Esophagus squamous epithelium (tissue), 5 donors: ENCODE measurements at places on chromosomes 11 and 22.
A peak's percentile ranks its signal among the peaks of the same experiment; 100 is the strongest.

DNA sequence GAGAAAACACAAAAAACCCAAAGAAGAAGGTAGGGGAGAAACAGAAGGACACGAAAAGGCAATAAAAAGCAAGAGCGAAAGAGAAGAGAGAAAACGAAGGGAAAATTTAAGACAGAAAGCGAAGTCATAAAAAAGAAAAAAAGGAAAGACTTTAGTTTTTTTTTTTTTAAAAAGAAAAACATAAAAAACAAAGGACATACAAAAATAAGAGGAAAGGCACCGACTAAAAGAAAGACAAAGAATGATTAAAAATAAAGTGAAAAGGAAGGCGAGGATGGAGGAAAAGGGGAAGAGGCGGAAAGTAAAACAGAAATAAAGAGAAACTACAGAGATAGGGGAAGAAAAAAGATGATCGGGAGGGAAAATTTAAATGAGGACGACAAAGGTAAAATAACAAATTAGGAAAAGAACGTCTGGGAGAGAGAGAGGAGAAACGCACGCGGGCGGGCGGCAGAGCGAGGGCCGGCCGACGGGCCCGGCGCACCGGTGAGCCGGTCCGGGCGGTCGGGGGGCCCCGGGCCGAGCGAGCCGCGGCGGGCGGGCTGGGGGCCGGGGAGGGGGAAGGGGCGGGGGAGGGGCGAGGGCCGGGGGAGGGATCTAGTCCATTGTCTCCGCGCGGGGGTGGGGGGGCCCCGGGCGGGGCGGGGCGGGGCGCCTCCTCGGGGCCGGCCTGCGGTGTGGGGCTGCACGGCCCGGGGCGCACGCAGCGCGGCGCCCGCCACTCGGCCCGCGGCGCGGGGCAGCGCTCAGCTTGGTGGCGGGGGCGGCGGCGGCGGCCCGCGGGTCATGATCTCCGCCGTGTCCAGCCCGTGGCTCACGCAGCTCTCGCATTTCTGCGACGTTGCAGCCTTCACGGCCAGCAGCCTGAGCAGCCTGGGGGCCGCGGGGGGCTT lies at the start of gene TBX1:
Gene TBX1, plus strand, starts transcription at position 721 of the 893 bp plus-strand sequence. Its CDS starts 66 bp downstream, at position 787.
- no peak within 1 kb of the TSS for H3K27ac ChIP-seq
- peaks cover 42% of the 10 kb centered on the region for H3K4me1 ChIP-seq
- no peak for DNase-seq
- H3K27me3 ChIP-seq = peaks cover 99% of the 10 kb centered on the region

GRCh38 chr11:62504158-62504973 lies 42.2 kb downstream of the AHNAK start:
- H3K27me3 ChIP-seq = no peaks in the 10 kb centered on the region
- peak overlapping the region; percentile 97 for H3K27ac ChIP-seq
- DNase-seq = no peak
- H3K36me3 ChIP-seq = no peaks in the 10 kb centered on the region

- H3K27me3 ChIP-seq = peaks cover 41% of the 10 kb centered on the region
- peak overlapping the region; percentile 95 for H3K27ac ChIP-seq
- no peaks in the 10 kb centered on the region for H3K36me3 ChIP-seq
- no peak for DNase-seq
- no peak overlapping the region for H3K4me3 ChIP-seq
- H3K4me1 ChIP-seq = peaks cover 82% of the 10 kb centered on the region
These were observed 14.5 kb downstream of the USP2 start for GRCh38 chr11:119366690-119367620.

- no peaks in the 10 kb centered on the region for H3K36me3 ChIP-seq
- H3K4me3 ChIP-seq = peak overlapping the region; percentile 6
- H3K27me3 ChIP-seq = peaks cover 42% of the 10 kb centered on the region
- peak overlapping the region; percentile 3 for H3K27ac ChIP-seq
- no peak for DNase-seq
These were observed 11.4 kb downstream of the IGSF9B start for GRCh38 chr11:133945087-133945974.

- no peak for DNase-seq
- H3K27ac ChIP-seq = no peak overlapping the region
- no peaks in the 10 kb centered on the region for H3K27me3 ChIP-seq
- H3K36me3 ChIP-seq = no peaks in the 10 kb centered on the region
These were observed 1.1 kb downstream of the GRIA4 start for GRCh38 chr11:105610871-105611571.

DNA sequence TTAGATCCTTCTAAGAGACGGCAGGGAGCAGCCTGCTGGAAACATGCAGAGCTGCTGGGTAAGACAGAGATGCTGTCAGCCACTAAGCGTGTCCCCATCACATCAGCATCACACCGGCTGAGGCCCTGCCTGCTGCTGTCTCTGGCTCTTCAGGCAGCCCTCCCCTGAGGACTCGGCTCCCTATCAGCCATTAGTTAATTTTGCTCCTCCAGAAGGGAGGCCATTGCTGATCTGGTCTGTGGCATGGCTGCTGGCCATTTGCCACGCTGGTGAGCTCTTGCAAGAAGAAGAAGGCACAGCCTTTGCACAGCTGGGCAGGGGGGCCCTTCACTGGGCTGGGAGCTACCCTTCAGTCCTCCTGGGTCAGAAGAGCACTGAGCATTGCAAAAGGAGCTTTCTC lies 131.2 kb upstream of the PARVA start:
- H3K4me3 ChIP-seq = no peak overlapping the region
- DNase-seq = no peak
- H3K27ac ChIP-seq = no peak overlapping the region
- no peaks in the 10 kb centered on the region for H3K27me3 ChIP-seq

DNA sequence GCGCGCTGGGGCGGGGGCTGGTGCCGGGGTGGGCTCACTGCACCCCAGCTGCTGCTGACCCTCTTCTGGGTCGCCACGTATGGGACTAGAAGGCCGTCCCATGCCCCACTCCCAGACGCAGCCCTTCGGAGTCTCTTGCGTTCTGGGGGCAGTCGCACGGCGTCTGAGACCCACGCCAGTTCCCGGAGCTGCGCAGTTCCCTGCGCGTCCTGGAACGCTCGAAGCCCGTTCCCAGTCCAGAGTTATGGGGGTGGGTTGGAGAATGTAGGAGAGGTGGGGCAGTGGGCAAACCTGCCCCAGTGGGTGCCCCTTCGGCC lies 375 bp downstream of the LAYN start:
- peaks cover 50% of the 10 kb centered on the region for H3K27me3 ChIP-seq
- peak overlapping the region; percentile 88 for H3K27ac ChIP-seq
- peaks cover 14% of the 10 kb centered on the region for H3K4me1 ChIP-seq
- peak overlapping the region; percentile 76 for H3K4me3 ChIP-seq
